ENCODE measurements at places on chromosomes 16 and 17. TPM values are rescaled to one million over a fixed set of nuclear protein-coding genes. Genes with fewer than 3 reads are reported as not detected.

- peak; percentile 78 for DNase-seq
Measured at GRCh38 chr16:78770353-78771091, 671.1 kb downstream of the WWOX start.

- no peak for DNase-seq
Measured at GRCh38 chr17:44310188-44310587, 1.8 kb downstream of the RUNDC3A start.

DNA sequence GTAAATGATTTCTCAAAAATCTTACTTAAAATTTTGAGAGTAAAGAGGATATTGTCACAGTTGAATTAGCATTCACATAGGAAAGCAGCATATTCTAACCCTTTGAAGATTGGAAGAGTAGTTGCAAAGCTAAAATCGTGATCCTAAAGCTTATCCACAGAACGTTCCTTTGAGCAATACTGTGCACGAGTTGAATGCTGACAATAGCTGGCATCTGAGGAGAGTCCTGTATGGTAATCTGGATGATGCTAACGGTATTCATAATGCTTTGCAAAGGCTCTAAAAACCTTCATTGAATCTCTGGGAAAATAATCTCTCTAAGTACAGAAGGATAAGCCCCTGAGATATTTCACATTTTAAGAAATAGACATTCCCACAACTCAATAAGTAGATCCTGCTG, 354.6 kb downstream of the CDH8 start:
- DNase-seq = no peak

The KRT27 gene
- total RNA-seq = not detected

The ITGB3 gene
- total RNA-seq = 0.20 TPM
